T1000 (cell line): ENCODE measurements at places on chromosomes 4 and X.

DNA sequence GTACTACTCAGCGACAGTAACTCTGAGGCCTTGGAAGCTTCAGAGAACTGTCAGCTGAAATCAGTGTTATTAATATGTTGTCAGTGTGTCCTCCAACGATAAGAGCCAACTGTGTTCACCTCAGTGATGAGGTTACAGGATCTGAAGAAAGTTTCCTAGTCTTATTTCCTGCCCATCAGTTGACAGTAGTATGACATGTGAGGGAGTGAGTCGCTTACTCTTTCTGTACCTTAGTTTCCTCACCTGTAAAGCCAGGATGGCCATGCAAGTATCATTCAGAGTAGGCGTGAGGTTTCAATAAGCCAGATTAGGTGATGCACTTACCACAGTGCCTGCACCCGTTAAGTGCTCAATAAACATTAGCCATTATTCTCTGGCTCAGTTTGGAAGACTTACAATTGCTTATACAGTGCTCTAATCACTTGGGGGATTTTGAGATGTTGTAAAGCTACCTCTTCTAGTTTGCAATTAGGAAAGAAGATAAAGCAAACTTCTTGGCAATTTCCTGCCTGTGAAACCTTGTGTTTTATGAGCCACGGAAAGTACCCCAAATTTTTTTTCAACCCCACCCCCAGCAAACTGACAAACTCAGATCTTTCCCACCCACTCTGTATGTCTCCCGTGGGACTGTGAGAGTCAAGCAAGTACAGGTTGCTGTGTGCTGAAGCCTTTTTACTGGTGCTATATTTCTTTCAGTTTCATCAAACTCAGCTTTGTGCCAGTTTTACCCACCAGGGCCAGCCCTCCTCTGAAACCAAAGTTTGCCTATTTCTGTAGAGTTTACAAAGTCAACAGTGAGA is 62.2 kb downstream of the ANXA3 start:
- no peak for DNase-seq

GRCh38 chr4:4861390-4862018 is 2.0 kb downstream of the MSX1 start:
- DNase-seq: no peak

GRCh38 chr4:1766106-1767060 is 26.7 kb upstream of the FGFR3 start:
- no peak for DNase-seq

DNA sequence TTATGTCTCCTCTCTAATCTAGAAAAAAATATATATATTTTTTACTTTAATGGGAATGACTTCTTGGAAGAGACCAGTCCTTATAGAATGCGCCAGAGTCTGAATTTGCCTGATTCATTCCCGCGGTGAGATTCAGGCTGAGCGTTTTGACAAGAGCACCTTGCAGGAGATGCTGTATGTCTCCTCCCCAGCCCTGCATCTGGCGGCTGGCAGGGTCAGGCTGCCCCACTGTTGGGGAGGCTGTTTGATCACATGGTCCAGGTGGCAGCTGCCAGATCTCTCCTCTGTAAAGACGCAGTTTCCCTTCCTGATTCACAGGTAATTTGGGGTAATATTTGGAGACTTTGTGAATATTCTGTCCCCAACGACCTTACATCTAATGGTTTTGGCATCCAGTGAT is 9.7 kb downstream of the PDZD4 start:
- DNase-seq: no peak

DNA sequence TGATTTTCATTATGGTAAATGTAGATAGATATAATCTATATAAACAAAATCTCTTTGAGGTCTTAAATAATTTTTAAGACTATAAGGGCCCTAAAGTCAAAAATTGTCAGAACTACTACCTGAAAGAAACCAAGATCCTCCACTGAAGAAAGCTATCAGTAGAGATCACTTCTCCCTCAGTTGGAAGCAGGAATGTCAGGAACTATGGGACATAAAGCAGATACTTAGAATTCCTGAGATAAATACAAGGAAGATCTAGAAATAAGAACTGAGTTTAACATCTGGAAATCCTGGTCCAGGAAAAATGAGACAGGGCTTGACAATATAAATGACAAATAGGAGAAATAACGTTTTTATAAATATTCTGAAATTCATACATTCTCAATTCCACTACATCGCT is 97.2 kb downstream of the ADAMTS3 start:
- no peak for DNase-seq

DNA sequence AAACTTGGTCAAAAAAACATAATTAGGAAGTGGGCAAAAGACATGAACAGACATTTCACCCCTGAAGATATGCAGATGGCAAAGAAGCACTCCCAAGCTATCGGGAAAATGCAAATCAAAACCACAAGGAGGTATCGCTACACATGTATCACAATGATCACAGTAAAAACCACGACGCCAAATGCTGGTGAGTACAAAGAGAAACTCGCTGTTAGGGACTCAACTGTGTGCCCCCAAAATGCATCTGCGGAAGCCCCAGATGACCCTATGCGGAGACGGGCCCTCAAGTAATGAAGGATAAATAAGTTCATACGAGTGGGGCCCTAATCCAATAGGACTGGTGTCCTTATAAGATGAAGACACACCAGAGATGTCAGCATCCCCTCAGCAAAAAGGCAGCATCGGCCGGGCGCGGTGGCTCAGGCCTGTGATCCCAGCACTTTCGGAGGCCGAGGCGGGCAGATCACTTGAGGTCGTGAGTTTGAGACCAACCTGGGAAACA is 10.2 kb downstream of the GAK start:
- DNase-seq: no peak

GRCh38 chr4:56742080-56742871 is 61.2 kb upstream of the HOPX start:
- DNase-seq: no peak

DNA sequence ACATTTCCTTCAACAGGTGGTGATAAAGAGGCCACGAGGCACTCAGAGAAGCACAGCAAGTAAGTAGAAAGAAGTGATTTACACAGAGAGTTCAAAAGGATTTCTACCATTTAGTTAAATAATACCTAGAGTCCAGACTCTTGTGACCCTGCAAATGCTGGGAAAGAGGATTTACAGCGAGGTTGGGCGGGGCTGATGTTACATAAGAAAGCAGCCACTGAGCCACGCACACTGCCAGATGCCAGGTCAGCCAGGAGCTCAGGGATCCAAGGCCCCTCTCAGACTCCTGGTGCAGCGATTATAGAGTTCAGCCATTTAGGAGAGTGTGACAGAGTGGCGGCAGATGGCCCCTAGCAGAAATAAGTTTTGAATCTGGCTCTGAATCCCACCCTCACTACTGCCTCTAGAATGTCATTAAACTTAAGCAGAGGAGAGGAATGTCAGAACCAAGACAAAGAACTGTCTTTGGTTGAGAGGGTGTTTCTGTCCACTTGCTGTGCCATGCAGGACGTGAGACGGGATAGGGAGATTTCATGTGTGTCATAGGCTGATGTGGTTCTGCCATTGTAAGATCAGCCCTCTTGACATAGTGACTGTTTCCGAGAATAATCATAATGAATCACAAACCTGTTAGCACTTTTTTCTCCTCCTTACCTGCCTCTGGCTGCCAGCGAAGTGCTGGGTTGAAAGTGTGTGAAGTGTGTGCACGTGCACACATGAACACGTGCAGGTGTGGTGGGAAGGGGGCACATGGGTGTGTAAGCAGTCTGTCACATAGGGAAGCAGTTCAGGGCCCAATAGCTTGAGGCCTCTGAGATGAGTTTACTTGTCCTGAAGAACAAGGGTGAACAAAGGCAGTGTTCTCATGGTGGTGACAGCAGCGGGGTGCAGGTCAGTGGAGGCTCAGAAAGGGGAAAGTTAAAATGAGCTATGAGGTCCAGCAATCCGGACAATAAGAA is 50.1 kb downstream of the MFAP3L start:
- DNase-seq: no peak

GRCh38 chr4:25900310-25900709 is 13.7 kb upstream of the SMIM20 start:
- no peak for DNase-seq

- no peak for DNase-seq
Observed at GRCh38 chr4:150518559-150518958, 63.4 kb upstream of the MAB21L2 start.

DNA sequence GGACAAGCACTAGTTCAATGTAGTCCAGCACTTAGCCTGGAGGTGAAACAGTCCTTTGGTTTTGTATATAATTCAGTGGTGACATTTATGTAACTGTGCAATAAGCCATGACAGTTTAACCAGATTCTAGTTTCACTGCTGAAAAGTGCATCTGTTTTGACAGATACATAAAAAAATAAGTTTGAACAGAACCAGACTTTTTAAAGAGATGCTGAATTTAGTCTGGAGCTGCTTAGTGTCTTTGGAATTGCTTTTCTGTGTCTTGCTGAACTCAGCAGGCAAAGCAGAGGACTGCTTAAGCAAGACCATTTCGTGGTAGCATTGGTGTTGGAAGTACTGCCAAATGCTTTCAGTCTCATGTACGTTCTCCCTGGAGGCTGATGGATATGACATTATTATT is 393.5 kb downstream of the MAPK10 start:
- no peak for DNase-seq

GRCh38 chrX:41759817-41760216 is 35.8 kb downstream of the GPR82 start:
- DNase-seq: no peak

GRCh38 chr4:174490451-174490961 is 31.8 kb downstream of the HPGD start:
- no peak for DNase-seq

- no peak for DNase-seq
Observed at GRCh38 chr4:82680834-82681233, 117.8 kb downstream of the SCD5 start.

DNA sequence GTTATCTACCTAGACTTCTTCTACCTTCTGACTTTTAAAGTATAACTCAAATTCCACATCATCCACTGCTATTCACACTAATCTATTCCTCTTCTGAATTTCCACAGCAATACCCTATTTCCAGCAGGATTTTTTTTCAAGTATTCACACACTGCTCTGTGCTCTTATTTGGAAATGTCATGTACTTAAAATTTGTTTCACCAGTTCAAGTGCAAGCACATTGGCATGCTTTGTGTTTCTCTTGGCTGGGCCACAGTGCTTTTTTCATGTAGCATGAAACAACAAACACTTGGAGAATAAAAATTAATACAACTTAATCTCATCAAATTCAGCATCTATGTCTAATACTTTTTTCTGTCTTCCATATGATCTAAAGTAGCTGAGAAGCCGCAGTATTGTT is 161.8 kb upstream of the PCDH18 start:
- DNase-seq: no peak

GRCh38 chr4:187204389-187204918 is 480.8 kb upstream of the FAT1 start:
- no peak for DNase-seq

DNA sequence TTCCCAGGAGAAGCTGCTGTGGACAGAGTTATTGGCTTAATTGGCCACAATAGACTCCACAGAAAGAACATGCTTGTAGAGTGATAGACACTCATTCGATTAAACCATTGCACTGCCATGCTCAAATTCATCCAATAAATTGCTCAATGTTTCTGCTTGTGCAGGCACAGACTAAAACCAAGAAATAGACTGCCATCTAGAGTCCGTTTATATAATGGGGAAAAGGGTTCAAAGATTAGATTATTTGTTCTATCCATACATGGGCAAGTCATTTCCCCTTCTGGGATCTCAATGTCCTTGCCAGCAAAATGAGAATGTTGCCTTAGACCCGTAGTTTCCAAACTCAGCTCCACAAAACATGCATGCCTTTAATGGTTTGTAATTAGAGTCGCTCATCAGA is 8.7 kb downstream of the SMIM10 start:
- DNase-seq: no peak

- no peak for DNase-seq
Observed at GRCh38 chr4:121057466-121057922, 14.8 kb downstream of the NDNF start.

- peak; percentile 0 for DNase-seq
Observed at GRCh38 chrX:124217304-124218251, 114.9 kb upstream of the TEX13D start.

DNA sequence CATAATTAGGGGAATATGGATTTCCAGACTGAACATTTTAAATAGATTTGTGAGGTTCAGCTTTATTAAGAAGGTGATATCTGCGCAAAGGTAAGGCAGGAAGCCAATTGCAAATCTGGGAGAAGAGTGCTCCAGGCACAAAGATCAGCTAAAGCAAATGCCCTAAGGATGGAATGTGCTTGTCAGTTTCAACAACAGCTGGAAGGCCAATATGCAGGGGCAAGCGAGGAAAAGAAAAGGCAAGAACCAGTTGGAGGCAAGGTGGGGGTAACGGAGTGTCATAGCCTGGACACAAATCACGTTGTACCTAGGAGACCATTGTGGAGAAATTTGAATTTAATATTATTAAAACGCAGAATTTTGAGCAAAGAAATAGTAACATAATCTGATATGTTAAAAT is 1710.3 kb upstream of the PCDH7 start:
- DNase-seq: no peak

DNA sequence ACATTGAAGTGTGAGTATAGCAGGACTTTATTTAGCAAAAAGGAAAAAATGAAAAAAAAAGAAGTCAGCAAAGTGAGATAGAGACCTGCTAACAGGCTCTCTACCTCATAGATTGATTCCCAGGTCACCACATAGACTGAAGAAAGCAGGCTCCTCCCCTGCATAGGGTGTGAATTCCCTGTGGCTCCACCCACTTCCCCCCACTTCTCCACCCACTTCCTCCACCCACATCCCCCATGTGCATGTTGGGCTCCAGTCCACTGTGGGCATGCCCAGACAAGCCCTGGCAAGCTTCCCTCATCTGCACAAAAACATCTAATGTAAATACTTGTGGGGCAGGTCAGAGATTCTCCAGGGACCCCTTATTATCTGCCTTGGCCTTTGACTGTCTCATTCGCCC is 97.8 kb downstream of the TMEM47 start:
- no peak for DNase-seq

GRCh38 chr4:14749910-14750309 is 252.4 kb upstream of the CPEB2 start:
- no peak for DNase-seq

- no peak for DNase-seq
Observed at GRCh38 chr4:54700986-54701385, 43.2 kb downstream of the KIT start.

- DNase-seq: no peak
Observed at GRCh38 chr4:116118221-116118620, 967.2 kb downstream of the TRAM1L1 start.

DNA sequence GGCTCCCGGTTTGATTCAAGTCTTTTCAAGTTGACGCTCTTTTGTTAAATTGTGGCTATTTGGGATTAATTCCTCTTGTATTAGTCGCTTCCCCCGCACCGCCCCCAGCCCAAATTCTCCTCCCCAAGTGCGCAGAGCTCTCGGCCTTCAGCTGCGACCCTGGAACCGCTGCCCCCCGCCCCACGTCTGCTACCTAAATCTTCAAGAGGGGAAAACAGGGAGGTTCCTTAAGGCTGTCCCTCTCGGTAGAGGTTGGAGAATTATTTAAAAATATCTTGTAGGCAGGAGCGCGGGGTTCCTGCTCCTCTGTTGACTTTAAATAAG is 860 bp upstream of the RPS6KA3 start:
- DNase-seq: no peak

DNA sequence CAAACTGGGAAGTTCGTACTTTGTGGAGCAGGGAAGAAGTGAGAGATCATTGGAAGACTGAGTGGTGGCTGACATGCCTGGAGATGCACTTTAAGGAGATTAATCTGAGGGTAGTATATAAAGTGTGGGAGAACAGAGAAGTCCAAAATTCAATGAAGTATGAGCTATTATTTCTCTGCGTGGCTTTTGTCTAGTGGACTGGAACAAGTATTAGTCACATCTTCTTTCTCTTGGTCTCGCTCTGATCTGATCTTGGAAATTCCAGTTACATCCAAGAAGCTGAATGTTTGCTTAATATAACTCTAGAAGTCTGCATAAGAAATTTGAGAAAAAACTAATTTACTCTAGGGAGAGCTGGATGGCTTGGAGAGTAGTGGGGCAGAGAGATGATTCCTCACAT is 64.8 kb upstream of the NR0B1 start:
- DNase-seq: no peak
